T47D (cell line): ENCODE measurements at places on chromosomes 3 and 15.

- DNase-seq = no peak
These were observed 41.3 kb downstream of the CMTM7 start for GRCh38 chr3:32432711-32433530.

DNA sequence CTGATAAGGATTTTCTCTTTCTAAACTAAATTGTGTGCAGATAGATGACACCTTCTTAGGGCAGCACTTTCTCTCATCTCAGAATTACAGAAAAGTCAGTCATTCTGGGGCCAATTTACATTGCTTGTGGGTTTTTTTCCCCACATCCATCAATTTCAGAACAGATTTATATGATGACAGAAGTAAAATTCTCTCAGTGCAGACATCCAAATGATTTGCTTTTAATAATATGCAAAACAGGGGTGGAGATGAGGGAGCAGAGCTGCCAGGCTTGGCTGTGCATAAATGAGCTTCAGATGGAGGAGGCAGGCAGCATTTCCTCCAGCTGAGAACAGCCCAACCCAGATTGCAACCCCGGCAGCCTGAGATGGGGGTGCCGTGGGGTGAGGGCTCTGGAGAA is 44.0 kb downstream of the EDEM1 start:
- no peak for DNase-seq

DNA sequence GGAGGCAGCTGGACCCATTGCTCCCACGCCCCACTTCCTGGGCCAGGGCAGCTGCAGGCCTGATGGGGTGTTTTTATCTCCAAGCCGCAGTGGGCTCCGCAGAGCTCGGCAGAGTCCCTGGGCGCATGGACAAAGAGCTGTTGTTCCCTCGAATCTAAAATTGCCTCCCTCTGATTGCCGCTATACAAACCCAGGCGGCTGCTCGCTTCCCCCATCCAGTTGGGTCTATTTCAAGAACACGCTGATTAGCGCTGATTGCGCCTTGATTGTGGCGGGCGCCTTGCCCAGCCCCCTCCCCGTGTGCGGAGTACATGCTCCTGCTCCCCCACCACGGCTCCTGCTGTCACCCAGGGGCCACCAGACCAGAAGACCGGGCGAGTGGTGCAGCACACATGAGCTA is 43.4 kb upstream of the SLC6A1 start:
- DNase-seq = no peak

GRCh38 chr3:11364181-11364580 is 92.0 kb downstream of the ATG7 start:
- no peak for DNase-seq

- no peak for DNase-seq
These were observed 367.7 kb downstream of the MAGI1 start for GRCh38 chr3:65671004-65671403.

DNA sequence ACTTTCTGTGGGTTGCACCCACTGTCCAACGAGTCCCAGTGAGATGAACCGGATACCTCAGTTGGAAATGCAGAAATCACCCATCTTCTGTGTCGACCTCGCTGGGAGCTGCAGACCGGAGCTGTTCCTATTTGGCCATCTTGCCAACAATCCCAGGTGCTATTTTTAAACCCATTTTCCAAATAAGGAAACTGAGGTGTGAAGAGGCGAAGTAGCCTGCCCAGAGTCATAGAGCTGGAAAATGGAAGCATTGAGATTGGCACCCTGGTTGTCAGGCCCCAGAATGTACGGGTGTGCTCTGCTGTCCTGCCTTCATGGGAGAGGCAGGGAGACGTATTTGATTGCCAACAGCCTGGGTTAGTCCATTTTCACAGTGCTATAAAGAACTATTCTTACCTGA is 39.6 kb downstream of the TMEM266 start:
- no peak for DNase-seq

DNA sequence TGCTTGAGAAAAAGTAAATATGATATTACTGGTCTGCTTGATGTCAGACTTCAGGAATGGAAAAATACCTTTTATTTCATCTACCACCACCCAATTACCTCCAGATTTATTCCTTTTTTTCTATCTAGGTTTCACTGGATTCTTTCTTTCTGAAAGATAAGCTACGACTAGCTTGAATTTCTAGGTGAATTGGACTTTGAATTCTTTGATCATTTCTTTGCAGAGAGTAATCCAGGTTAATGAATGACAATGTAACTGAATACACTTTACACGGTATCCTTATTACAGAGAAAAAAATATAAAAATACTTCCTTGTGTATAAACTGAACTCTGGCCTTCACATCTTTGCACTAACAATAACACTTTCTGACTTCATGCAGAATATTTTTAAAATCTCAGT is 59.5 kb upstream of the TRPC1 start:
- DNase-seq = no peak

DNA sequence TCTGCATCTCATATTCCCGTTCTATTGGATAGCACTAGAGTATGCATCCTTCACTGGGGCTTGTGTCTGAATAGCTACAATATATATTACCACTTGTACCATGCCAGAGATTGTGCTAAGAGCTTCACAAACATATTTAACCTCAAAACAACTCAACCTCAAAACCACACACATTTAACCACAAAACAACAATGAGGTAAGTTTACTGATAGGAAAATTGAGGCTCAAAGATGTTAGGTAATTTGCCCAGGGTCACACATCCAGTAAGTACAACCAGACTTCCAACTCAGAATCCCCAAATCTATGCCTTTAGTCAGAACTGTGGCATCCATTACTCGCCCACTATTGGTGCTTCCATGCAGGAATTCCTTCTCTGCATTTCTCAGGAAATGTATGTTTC is 220.0 kb downstream of the FAM43A start:
- peak; percentile 35 for DNase-seq

GRCh38 chr15:29270169-29270955 is 740 bp upstream of the NSMCE3 start:
- no peak for DNase-seq

DNA sequence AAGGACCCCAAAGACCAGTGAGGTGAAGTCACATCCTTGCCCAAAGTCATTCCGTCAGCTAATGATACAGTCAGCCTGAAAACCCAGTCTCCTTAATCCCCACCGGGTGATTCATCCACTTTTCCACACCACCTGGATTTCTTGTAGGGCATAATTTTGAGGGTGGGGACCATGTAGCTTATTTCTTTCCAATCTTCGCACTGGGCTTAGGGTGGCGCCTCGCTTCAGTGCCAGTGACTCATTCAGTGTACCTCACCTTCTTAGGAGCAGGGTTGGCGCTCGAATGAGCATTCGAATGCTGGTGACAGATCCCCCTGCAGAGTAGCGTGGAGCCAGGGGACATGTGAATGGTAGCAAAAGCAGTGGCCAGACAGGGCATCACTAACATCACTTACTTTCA is 24.0 kb downstream of the BMF start:
- no peak for DNase-seq

- no peak for DNase-seq
These were observed 17.8 kb downstream of the PLD1 start for GRCh38 chr3:171792531-171792930.

DNA sequence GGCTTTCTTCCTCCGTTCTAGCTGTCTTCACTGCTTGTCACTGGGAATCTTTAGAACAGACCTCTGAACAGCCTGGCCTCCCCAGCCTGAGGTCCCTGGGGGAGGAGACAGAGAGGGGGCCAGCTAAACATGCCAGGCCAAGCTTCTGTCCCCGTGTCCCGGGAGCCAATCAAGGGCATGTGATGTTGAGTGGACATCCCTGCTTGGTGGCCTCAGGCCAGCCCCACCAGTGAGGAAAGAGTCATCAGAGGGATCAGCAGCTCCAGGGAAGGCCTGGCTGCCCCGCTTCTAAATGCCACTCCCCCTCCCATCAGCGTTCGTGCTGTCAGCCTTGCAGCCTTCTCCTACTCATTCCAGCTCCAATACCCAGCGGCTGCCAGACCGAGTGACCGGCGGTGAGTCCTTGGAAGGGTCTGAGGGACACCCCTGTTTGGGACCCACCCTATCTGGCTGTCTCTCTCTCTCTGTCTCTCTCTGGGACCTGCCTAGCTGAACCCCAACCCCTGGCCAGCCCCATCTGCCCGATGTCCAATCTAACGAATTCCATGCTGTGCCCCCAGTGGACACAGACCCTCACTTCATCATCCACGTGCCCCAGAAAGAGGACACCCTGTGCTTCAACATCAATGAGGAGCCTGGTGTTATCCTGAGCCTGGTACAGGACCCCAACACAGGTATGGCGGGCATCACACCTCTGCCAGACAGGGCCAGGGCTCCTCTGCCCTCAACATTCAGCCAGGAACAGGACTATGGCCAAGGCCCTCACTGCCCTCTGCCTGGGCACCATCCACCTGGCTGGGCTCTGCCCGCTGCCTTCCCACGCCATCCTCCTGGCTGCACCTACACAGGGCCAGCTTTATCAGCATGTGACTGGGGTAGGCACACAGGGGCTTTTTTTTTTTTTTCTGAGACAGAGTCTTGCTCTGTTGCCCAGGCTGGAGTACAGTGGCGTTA is 6.6 kb upstream of the ITIH3 start:
- DNase-seq = no peak

GRCh38 chr15:39781967-39782302 is 706 bp downstream of the FSIP1 start:
- no peak for DNase-seq

- DNase-seq = no peak
These were observed 2.3 kb downstream of the SH3BP5 start for GRCh38 chr3:15330031-15330596.

DNA sequence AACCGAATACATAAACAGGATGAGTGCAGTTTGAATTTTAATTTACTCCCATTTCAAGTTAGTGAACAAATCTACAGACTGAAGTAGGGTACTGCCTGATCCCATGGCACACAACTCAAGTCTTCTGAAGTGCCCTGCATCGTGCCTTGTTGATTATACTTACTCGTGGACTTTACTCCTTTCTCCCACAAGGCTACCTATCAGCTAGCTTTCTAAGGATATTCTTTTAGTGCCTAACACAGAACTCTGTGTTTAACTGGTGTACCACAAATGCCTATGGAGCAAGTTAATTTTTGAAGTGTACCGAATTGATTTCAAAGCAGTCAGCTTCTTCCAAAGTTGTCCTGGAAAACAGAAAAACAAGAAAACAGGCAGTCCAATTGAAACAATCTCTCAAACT is 119.8 kb downstream of the TNIK start:
- DNase-seq = no peak

- peak; percentile 85 for DNase-seq
These were observed 10.7 kb upstream of the TRAK1 start for GRCh38 chr3:42080453-42080872.

DNA sequence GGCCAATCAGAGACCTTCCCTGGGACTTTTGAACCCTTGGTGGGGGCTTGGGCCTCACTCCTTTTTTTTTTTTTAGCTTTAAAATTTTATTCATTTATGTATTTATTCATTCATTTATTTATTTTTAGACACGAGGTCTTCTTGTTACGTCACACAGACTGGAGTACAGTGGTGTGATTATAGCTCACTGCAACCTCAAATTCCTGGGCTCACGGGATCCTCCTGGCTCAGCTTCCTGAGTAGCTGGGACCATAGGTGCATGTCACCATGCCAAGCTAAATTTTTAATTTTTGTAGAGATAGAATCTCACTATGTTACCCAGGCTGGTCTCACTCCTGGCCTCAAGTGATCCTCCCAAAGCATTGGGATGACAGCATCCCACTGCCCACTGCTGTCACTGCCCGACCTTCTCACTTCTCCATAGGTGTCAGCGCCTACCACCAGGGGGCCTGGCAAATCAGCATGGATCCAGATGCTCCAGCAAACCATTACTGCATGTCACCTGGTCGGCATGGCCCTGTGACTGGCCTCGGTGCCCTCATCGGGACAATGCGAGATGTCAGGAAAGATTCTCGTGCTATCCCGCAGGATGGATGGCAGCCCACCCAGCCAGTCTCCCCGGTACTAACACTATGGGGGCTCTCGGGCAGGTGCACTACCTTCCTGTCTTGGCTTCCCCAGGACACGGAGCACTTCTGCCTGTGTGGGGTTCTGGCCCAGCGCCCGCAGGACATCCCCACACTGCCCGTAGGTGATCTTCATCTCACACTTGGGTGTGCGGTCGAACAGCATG is 3.0 kb downstream of the MYL3 start:
- DNase-seq = peak; percentile 44

DNA sequence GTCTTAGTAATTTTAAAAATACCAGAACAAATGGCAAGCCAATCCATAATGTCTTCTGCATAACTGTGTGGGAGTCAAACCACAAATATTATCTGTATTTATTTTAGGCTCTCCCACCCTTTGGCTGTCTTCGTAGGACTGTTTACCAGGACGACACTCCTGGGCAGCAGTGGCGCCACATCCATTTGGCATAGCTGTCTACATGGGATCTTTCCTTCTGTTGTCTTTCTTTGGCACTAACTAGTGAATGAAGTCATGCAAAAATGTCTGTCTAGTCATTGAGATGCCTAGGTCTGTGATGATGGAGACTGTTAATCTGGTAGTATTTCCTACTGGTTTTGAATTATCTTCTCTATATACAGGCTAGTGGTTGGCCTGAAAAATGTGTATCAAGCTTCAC is 54.0 kb upstream of the CHMP2B start:
- no peak for DNase-seq

- no peak for DNase-seq
These were observed 123.3 kb downstream of the NFKBIZ start for GRCh38 chr3:101972430-101973162.

- DNase-seq = no peak
These were observed 1.2 kb downstream of the TRH start for GRCh38 chr3:129975705-129976048.

GRCh38 chr15:100691321-100691720 is 88.9 kb downstream of the ASB7 start:
- DNase-seq = no peak

DNA sequence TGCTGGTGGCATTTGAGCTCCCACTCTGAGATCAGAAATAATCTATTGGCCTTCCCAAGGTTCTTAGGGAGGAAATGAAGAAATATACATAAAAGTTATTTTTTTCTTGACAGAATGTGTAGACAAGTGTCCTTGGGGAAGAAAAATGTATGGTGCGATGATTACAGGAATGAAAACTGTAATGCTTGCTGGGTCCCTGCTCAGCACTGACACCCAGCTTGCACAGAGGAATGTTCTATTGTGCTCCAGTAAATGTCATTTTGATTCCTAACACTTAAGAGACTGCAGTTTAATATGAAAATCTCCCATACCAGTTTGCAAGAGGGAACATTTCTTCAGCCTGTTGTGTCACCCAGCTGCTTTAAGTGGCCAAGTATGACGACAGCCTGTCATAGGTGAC is 271.3 kb upstream of the TPM1 start:
- no peak for DNase-seq

- no peak for DNase-seq
These were observed 14.6 kb downstream of the SIN3A start for GRCh38 chr15:75436881-75437280.

DNA sequence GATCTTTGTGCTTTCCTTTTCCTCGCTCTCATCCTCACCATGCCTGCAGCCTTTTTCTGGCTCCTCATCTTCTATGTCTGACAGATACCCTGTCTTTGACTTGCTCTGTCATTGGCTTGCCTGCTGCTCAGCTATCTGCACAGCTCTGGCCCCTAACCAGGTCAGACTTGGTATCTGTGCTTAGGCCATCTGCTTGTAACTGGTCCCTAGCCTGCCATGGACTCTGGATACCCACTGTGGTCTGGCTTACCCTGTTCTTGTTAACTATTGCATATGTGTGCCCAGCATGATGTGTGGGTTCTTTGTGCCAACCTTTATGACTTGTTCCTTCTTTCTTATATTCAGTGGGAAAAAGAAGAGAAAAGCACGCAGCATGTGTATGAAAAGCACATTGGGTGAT is 109.7 kb upstream of the ROPN1 start:
- DNase-seq = no peak

GRCh38 chr3:25903371-25904129 is 113.7 kb downstream of the OXSM start:
- no peak for DNase-seq
